HT-29 (cell line): ENCODE measurements at places on chromosomes 5 and 9.

- DNase-seq, result no peak
Observed at GRCh38 chr5:149895416-149896345, 48.9 kb downstream of the PDE6A start.

GRCh38 chr9:122190597-122191381 lies 31.1 kb downstream of the MORN5 start:
- peak; percentile 67 for DNase-seq

DNA sequence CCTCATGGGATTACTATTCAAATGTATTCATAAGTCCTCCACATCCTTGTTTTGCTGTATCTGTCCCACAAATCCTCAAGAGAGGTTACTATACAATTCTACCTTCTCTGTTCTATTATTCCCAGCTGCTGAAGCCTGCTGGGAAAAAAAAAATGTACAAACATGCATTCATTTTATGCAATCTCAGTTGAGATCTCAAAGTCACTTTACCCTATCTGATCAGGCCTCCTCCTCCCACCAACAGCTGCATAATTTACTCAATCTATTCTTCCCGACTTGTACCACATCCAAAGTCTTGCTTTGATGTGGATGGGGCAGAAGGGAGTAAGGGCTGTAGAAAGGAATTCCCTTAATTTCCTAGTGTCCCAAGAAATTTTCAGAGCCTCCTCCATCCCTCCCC lies 28.6 kb downstream of the PSIP1 start:
- DNase-seq, result no peak

GRCh38 chr5:132363431-132364112 lies 5.9 kb upstream of the SLC22A5 start:
- DNase-seq, result no peak

DNA sequence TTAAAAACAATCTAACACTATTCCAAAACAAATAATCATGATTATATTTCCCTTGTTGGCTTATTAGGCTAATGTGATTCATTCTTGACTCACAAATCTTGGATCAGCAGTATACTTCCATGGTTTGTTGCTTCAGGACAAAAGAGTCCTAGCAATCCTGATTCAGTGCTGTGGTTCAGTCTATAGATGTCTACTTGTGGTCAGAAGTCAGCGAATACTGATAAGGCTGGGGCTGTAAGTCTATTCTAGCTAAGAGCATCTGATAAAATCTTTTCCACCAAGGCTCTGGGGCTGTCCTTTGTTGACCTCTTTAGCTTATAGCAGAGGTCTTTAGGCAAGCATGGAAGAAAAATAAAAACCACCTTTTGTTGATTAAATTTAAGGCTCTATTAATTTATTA lies 4.4 kb upstream of the SMIM3 start:
- DNase-seq, result no peak

DNA sequence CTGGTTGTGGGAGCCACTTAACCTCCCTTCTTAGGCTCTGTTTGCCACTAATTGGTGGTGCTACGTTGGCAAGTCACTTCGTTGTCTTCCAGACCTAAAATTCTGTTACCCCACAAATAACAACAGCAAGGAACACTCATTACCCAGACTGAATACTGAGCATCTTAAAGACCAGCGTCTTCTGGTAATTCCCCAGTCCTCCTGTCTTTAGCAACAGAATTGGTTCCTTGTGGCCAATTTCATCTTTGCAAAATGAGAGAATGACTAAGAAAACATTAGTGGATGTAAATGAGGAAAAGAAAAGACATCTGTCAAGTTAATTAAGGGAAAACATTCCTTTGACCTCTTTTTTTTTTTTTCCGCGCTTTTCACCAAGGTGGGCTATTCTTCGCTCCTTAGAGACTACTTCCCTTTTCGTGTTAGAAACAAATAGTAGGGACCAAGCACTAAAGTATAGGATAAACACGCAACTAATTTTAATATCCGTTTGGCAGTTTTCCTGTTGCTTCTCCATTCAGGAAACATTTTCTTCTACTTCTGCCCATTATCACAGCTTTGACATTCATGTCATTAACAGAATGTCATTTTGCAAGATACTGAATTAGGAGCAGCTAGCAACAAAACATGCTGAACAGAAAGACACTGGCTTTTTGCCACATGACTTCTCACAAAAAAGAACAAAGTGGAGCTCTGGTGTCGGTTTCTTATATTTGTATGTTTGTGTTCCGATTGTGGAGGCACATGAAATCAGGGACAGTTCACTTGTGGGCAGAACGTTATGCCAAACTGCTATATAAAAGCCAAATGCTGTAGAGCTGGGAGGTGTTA lies 154.2 kb downstream of the CD180 start:
- no peak for DNase-seq
